CD8-positive, alpha-beta T cell (primary cell): ENCODE measurements at places on chromosomes 6 and 20. TPM values are rescaled to one million over a fixed set of nuclear protein-coding genes. Genes with fewer than 3 reads are reported as not detected.

DNA sequence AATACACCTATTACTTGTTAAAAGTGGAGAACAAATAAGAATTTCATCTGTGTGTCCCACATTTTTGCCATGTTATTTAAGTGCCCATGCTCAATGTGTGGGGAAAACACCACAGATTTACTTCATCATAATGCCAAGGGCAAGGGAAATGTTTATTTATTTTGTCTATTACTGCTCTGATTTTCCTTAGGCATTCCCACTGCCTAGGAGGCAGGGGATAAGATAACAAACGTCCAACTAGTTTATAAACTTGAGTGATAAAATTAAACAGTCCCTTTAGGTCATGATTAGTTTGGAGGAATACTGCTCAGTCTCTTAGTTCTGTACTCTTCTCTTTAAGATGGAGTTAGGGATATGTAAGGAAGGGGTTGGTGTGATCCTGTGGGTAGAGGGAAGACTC, 598.4 kb upstream of the MARCKS start:
- no peak for DNase-seq

GRCh38 chr20:50013976-50014375, 31.2 kb downstream of the SNAI1 start:
- no peak for DNase-seq

OLIG3 gene
- not detected for total RNA-seq

DNA sequence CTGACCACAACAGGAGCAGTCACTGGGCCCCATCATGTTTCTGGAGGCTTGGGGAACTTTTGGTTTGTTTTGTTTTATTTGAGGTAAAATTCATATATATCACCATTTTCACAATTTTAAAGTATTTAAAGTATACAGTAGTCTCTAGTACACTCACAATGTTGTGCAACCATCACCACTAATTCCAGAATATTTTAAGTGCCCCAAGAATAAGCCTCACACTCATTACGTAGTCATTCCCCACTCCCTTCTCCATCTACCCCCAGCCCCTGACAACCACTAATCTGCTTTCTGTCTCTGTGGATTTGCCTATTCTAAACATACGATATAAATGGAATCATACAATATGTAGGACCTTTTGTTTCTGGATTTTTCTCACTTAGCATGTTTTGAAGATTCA, 29.0 kb downstream of the RTN4IP1 start:
- DNase-seq = no peak

DNA sequence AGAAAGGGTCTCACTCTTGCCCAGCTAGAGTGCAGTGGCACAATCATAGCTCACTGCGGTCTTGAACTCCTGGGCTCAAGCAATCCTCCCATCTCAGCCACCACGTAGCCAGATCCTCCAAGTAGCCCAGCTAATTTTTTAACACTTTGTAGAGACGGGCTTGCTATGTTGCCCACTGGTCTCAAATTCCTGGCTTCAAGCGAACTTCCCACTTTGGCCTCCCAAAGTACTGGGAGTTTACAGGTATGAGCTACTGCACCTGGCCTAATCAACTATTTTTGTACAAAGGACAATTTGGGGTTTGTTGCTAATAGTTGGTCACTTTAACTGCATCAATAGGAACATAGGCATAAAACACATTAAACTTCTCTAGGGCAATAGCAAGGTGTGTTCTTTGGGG, 29.9 kb upstream of the SYNCRIP start:
- no peak for DNase-seq

FAM209B gene
- 2.9 TPM for total RNA-seq

SOX4 gene
- 20.4 TPM for total RNA-seq

GRCh38 chr20:63194797-63195173, 21.1 kb downstream of the YTHDF1 start:
- DNase-seq = no peak

GRCh38 chr6:143828572-143828971, 14.6 kb upstream of the LTV1 start:
- no peak for DNase-seq

GRCh38 chr6:56911847-56912246, 43.1 kb upstream of the BEND6 start:
- no peak for DNase-seq

- DNase-seq = no peak
These were observed 13.1 kb downstream of the DNPH1 start for GRCh38 chr6:43216200-43216599.

DNA sequence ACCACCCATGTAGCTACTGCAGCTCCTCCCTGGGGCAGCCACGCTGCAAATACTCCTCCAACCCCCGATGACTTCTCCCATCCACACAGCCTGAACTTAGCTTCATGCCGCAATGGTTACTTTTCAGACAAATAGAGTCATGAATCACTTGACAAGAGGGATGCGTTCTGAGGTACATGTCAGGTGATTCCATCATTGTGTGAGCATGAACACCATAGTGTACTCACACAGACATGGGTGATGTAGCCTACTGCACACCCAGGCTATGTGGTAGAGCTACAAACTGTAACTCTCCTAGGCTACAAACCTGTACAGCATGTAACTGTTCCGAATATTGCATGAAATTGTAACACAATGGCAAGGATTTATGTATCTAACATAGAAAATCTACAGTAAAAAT, 298.5 kb upstream of the SLC35B3 start:
- DNase-seq = no peak

DNA sequence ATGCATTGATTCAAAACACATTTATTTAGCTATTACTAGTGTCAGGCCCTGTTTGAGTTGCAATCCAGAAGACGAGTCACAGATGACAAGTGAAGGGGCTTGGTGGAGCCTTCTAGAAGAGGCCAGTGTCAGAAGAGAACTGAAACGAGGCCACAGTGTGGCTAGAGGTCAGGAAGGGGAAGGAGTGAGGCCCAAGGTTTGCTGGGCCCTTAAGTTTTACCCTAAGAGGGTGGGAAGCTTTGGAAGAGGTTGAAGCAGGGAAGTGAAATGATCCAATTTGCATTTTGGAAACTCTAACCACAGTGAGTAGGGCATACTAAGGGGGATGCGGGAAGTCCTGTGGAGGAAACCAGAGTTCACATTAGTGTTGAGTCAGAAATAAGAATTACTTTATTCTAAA, 25.0 kb downstream of the TTK start:
- no peak for DNase-seq

GRCh38 chr20:50550531-50550930, 40.3 kb downstream of the PTPN1 start:
- DNase-seq = no peak

DNA sequence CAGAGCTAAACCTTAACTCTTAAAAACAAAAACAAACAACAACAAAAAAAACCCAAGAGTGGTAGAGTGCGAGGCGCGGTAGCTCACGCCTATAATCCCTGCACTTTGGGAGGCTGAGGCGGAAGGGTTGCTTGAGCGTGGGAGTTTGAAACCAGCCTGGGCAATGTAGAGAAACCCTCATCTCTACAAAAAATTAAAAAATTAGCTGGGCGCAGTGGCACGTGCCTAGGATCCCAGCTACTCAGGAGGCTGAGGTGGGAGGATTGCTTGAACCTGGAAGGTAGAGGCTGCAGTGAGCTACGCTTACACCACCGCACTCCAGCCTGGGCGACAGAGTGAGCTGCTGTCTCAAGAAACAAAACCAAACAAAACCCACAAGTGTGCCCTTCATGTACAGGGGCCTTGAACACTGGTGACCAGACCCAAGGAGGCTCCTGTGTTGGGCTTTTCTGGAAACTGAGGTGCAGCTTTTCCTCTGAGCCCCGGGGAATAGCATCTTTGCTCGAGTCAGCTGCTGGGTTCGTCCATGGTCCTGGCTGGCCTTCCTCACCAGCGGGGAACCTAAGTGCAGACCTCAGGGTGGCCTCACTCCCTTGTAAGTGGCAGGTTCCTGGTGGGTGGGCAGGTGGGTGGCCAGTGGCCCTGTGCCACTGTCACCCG, 39.9 kb downstream of the PYGB start:
- no peak for DNase-seq

GRCh38 chr6:19327241-19327640, 509.9 kb upstream of the ID4 start:
- DNase-seq = no peak

NKAIN4 gene
- not detected for total RNA-seq

DNA sequence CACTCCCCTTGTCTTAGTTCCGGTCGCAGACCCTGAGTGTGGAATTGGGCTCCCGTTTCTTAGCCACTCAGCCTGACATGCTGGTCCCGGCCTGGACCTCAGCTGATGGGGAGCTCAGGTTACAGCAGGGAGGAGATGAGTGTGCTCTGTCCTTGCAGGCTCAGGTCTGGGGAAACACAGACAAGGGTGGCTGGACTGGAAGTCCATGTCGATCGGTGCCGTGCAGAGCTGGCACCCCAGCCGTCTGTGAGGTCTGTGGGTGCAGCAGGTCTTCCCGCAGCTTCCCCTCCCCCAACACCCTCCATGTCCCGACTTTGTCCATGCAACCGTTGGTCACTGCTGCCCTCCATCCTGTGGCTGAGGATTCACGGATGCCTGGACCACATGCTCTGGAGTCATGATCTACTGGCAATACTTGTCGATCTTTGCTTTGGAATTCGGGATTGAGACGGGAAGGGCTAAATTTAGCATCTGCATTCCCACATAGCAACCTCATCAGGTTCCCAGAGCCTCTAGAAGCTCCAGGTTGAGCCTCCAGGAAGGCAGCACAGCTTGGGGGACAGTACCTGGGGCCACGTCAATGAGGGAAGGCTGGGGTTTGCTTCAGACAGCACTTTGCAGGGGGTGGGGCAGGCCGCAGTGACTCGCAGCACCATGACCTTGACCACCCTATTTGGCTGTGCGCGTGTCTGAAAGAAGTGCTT, 118.8 kb downstream of the PSMB1 start:
- DNase-seq = no peak

- DNase-seq = no peak
These were observed 742.9 kb downstream of the DHX35 start for GRCh38 chr20:39705032-39705431.

TNFRSF6B gene
- 2.0 TPM for total RNA-seq
